KBM-7 (cell line): ENCODE measurements at places on chromosomes 13 and 19.

DNA sequence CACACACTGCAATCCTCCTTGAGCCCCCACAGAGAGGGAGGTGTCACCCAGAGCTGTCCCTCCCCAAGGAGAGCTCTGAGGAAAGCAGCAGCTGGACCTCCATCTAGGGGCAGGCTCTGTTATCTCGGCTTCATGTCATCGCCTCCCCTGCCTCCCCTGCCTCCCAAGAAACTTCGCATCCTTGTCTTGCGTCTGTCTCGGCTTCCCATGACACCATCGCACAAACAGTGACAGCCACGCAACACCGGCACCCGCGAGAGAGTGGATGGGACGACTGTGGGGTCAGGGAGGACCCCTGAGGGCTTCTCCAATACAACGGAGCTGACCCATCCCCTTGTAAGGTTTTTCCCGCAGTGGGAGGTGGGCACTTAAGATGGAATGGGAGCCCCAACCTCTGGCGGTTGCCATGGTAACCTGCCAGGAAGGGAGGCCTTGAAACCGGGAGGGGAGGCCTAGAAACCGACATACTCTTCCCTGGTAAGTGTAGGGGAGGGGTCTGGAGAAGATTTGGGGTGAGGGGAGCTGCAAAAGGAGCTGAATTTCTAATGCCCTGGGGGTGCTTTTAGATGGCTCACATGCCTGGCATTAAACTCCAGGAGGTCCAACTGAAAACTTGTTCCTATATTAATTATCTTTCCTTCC lies 16.3 kb downstream of the TLE2 start:
- no peak for DNase-seq

DNA sequence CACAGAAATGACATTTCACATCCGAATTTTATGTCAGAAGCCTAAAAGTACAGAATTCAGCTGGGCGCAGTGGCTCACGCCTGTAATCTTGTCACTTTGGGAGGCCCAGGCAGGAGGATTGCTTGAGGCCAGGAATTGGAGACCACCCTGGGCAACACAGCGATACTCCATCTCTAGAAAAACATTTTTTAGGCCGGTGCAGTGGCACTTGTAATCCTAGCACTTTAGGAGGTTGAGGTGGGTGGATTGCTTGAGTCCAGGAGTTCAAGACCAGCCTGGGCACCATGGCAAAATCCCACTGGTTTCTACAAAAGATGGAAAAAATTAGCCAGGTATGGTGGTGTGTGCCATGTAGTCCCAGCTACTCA lies 15.3 kb downstream of the NOP53 start:
- no peak for DNase-seq

DNA sequence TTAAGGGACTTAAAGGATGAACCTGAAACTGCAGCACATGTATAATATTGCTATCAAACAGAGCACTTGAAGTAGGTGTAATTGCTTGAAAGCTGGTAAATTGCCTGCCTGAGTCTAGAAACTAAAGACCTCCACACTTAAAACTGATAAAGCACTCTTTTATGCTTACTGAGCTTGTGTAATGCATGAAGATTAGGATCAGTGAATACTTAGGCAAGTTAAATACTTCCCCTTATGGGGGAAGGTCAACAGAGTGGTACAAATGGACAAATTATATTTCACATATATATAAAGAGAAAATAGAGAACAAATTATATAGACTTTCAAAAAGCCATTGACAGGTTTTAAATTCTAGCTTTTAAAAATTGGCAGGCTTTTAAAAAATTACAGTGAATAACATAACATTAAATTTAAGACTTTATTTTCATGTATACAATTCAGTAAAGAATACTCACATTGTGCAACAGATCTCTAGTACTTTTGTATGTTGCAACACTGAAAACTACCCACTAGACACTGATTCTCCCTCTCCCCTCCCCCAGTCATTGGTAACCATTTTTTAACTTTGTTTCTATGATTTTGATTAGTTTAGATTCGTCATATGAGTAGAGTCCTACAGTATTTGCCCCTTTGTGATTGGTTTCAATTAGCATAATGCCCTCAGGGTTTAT lies 23.9 kb downstream of the PIBF1 start:
- DNase-seq = peak; percentile 51

- DNase-seq = no peak
Measured at GRCh38 chr19:11164296-11164695, 8.7 kb upstream of the SPC24 start.

DNA sequence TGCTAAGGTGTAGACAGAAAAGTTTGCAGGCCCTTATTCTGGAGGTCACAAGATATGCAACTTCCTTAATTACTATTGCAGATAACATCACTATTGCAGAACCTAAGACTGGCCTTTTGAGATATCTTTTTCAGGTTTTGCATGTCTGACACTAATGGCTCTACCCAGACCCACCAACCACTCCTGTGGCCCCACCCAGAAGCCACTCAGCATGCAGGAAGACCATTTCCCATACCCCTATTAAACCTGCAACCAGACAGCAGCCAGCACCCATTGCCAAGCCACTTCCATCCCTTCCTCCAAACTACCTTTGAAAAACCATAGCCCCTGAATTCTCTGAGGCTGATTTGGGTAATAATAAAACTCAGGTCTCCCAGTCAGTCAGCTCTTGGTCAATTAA lies 297.6 kb downstream of the SLITRK6 start:
- no peak for DNase-seq

- DNase-seq = peak; percentile 40
Measured at GRCh38 chr19:52748336-52748950, 13.6 kb upstream of the ZNF611 start.

DNA sequence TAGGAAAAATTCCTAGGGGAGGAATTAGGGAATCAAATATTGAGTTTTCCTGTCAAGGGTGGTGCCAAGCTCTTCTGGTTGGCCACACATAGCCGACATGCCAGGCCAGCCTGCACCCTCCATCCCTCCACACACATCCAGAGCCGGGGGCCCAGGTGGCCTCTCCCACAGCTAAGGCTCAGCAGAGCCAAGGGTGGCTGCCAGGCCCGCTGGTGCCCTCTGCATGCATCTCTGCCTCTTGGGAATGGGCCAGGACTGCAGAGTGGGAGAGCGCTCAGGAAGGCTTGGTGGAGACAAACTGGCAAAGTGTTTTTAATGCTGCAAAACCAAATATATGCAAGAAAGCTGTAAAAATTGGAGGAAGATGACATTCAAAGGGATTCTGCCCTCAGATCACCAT lies 42.7 kb upstream of the GAS6 start:
- DNase-seq = no peak

DNA sequence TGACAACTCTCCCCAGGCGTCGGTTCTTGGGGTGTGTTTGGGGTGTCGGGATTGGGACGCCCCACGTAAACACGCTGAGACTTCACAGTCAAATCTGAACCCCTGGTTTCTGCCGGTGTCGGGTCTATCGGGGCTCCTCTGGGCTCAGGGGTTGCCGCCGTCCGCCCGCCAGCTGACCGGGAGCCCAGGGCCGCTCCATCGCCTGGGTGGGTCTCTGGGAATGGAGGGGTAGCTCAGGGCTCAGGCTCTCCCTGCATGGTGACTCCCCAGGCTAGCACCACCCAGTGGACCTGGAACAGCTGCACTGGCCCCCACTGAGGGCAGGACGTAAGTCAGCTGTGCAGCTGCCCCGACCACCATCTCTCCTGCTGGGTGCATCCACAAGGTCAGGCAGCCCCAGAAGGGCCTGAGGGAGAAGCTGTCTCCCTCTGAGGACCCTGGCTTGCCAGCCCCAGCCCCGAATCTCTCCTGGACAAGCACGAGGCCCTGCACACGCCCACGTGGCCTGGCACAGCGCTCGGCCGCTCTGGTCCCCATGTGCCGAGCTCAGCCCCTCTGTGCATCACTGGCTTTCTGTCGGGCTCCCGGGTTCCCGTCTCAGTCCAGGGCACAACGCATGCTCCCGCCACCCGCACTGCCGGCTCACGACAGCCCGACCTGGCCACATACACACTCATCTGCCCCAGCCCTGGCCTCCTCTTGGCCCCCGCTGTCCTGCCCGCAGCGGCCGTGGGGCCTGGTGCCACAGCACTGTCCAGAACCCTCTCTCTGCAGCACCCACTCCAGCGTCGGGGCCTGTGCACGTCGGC lies 6.1 kb downstream of the RNF126 start:
- DNase-seq = no peak

- no peak for DNase-seq
Measured at GRCh38 chr13:32824061-32824460, 192.2 kb upstream of the KL start.

DNA sequence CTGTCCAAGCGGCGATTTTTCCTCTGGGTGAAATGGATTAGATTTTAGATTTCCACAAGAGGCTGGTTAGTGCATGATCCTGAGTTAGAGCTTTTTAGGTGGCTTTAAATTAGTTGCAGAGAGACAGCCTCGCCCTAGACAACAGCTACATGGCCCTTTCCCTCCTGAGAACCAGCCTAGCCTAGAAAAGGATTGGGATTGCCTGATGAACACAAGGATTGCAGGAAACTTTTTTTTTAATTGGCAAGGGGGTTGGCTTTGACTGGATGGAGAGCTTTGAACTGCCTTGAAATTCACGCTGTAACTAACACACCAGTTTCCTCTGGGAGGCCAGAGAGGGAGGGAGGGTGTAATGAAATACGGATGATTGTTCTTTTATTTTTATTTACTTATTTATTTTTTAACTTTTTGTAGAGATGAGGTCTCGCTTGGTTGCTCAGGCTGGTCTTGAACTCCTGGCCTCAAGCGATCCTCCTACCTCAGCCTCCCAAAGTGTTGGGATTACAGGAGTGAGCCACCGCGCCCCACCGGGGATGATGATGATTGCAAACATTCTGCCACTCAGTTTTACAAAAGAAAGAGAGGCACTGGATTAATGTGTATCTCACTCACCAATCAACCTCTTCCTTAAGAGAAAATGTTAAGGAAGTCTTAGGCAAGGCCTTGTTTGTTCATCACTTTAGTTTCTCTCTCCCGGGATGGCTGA lies 1.9 kb downstream of the LDLR start:
- peak; percentile 20 for DNase-seq

DNA sequence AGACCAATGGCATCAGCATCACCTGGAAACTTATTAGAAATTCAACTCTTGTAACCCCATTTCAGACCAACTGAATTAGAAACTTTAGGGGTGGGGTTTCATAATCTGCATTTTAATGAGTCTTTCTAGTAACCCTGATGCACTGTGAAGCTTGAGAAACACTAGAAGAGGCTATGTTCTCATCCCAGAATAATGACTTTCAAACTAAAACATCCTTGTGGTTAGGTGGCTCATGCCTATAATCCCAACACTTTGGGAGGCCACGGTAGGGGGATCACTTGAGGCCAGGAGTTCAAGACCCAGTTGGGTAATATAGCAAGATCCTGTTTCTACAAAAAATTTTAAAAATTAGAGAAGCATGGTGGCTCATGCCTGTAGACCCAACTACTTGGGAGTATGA lies 402.4 kb downstream of the DLEU7 start:
- DNase-seq = no peak

- peak; percentile 54 for DNase-seq
Measured at GRCh38 chr13:69565334-69565733, 542.3 kb upstream of the ATXN8OS start.

DNA sequence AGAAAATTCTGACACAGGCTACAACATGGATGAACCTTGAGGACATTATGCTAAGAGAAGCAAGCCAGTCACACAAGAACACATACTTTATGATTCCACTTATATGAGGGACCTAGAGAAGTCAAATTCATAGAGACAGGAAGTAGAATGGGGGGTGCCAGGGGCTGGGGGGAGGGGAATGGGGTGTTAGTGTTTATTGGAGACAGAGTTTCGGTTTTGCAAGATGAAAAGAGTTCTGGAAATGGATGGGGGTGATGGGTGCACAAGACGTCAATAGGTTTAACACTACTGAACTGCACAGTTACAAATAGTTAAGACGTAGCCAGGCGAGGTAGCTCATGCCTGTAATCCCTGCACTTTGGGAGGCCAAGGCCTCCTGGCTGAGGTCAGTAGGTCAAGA lies 3.5 kb upstream of the ZNF787 start:
- DNase-seq = no peak

GRCh38 chr13:29210676-29211075 lies 384.8 kb downstream of the SLC7A1 start:
- no peak for DNase-seq

GRCh38 chr19:46515879-46516350 lies 20.2 kb upstream of the PNMA8B start:
- DNase-seq = peak; percentile 71

- DNase-seq = no peak
Measured at GRCh38 chr19:2175742-2176141, 12.0 kb downstream of the DOT1L start.

GRCh38 chr19:54178581-54179261 lies 5.8 kb upstream of the TMC4 start:
- DNase-seq = no peak

- no peak for DNase-seq
Measured at GRCh38 chr13:75356421-75356820, 125.5 kb downstream of the TBC1D4 start.

DNA sequence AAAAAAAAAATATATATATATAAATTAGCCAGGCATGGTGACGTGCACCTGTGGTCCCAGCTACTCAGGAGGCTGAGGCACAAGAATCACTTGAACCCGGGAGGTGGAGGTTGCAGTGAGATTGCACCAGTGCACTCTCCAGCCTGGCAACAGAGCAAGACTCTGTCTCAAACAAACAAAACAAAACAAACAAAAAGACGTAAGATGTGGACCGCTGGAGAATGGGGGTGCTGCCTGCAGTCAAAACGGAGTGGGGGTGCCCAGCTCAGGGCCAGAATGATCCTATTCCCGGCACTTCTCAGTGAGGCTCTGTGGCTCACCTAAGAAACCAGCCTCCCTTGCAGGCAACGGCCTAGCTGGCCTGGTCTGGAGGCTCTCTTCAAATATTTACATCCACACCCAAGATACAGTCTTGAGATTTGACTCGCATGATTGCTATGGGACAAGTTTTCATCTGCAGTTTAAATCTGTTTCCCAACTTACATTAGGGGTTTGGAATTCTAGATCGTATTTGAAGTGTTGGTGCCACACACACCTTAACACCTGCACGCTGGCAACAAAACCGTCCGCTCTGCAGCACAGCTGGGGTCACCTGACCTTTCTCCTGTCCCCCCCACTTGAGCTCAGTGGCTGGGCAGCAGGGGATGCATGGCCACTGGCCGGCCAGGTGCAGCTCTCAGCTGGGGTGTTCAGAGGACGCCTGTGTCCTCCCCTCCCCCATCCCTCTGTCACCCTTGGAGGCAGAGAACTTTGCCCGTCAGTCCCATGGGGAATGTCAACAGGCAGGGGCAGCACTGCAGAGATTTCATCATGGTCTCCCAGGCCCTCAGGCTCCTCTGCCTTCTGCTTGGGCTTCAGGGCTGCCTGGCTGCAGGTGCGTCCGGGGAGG lies at the start of gene F7:
Gene F7, plus strand, starts transcription at position 760 of the 889 bp plus-strand sequence. Its CDS starts 51 bp downstream, at position 811.
- no peak for DNase-seq

- no peak for DNase-seq
Measured at GRCh38 chr13:103515410-103515809, 449.2 kb upstream of the SLC10A2 start.

- DNase-seq = no peak
Measured at GRCh38 chr13:75415694-75416093, 66.3 kb downstream of the TBC1D4 start.

DNA sequence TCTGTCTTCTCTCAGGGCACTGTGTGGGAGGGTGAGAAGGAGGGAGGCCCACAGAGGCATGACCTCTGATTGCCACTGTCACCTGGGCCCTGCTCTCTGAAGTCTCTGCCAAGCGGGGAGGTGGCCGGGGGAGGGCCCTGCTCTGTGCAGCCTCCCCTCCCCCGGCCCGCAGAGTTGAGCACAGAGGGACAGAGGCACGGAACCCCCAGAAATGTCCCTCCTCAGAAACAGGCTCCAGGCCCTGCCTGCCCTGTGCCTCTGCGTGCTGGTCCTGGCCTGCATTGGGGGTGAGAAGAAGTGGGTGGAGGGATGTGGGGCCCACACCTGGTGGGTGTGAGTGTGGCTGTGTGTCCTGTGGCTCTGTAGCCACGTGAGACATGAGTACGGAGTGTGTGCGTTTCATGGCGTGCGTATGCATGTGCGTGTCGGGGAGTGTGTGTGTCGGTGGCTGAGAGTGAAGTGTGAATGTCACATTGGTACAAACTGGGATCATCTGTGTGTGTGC lies at the start of gene APOC4:
Gene APOC4, plus strand, starts transcription at position 171 of the 505 bp plus-strand sequence. Its CDS starts 41 bp downstream, at position 212.
- DNase-seq = no peak
